ENCODE measurements at places on chromosomes 13 and 19.
A peak's percentile ranks its signal among the peaks of the same experiment; 100 is the strongest.

- no peak for DNase-seq
Observed at GRCh38 chr19:29211562-29212355, 1.2 kb downstream of the UQCRFS1 start.

DNA sequence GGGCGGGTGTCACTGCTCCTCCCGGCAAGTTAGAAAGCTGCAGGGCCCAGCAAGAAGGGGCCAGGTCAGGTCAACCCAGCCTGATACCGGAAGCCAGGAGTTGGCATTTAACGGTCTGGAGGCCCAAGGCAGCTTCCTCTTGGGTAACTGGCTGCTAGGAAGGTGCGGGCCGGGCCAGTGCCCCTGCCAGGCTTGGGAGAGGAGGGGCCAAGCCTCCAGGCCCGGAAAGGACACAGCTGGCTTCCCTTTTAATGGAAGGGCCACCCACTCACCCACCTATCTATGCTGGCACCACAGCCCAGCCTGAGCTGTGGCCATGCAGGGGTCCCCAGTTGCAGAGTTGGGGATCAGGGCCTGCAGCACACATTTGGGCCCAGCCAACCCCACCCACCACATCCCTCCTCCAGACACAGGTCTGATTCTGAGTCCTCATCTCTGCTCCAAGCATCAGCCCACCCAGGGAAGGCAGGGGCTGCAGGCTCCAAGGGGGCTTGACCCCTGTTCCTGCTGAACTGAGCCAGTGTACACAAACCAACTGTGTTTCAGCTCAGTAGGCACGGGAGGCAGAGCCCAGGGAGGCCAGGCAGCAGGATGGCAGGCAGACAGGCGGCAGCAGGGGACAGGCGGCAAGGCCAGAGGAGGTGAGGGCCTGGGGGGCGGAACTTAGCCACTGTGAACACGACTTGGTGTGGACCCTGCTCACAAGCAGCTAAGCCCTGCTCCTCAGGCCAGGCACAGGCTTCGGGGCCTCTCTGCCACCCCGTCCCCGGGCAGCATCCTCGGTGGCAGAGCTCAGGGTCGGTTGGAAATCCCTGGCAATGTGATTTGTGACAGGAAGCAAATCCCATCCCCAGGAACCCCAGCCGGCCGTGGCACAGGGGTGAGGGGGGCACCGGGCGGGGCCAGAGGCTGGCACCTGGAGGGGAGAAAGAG, 40.8 kb downstream of the ZSWIM4 start:
- DNase-seq, result no peak

GRCh38 chr19:32676895-32677359, 1.3 kb downstream of the RGS9BP start:
- no peak for DNase-seq

DNA sequence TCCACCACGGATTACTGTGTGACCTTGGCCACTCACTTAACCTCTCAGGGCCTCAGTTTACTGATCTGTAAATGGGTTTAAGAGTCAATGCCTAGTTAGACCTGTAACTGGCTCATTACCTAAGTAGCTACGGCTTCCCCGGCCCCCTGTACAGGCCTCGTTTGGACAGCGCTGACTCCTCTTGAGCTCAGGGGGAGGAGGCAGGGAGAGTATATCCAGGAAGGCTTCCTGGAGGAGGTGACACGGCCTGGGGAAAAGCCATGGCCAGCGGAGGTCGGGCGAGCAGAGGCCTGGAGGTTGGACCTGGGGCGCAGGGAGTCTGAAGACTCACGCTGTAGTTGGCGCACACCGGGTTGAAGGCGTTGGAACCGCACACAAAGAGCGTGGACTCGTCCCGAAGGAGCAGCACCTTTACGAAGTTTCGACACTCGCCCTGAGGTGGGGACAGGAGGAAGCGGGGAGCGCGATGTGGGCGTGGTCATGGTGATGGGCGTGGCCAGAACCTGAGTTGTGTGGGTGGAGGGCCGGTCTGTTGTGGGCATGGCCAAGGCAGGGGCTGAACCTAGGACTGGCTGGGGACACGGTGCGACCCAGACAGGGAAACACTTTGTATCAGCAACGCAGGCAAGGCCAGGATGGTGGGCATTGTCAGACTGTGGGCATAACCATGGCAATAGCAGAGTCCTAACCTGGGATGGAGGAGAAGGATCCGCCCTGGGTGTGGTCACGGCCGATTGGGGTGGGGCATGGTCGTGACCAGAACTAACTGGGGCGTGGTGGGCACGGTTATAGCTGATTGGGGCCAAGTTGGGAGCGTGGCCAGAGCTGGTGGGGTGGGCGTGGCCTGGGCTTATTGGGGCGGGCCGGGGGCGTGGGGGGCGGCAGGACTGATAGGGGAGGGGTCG, 3.6 kb downstream of the SEMA6B start:
- no peak for DNase-seq

DNA sequence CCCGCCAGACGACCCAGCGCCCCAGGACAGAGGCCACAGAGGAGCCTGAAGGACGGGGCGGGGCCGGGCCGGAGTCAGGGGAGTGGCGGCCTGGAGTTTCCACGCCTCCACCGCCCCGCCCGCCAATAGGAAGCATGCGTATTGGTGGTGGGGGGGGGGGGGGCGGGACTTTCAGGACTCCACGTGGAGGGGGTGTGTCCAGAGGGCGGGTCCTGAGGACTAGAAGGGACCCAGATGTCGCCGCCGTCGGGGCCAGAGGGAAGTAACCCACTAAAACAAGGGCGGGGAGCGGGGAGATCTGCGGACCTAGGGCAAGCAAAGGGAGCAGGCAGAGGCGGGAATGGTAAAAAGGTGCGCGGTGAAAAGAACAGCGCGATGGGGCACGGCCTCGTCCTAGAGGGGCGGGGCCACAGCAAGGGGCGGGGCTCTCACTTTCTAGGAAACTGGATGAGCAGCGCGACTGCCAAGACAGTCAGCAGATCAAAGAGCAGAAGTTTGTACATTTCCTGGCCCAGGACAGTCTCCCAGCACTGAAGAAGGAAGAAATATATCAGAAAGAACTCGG, 2.8 kb upstream of the LENG1 start:
- DNase-seq, result peak; percentile 42

DNA sequence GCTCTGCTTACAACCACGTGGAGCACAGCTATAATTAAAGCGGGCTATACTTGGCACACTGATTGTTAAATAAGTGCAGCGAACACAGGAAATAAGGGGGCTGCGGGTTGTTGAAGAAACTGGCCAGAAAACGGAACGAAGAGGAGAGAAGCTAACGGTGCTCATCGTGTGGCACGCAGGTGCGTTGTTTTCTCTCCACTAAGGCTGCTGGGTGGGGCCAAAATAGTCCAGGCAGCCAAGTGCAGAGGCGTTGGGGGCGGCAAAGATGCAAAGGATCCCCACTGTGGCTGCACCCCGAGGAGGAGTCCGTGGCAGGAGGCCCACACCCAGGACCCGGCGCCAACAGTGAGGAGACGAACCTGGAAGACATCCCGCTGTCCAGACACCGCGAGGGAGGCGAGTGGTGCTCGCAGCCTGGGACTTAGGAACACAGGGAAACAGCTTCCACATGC, 8.1 kb upstream of the ARL11 start:
- DNase-seq, result no peak

DNA sequence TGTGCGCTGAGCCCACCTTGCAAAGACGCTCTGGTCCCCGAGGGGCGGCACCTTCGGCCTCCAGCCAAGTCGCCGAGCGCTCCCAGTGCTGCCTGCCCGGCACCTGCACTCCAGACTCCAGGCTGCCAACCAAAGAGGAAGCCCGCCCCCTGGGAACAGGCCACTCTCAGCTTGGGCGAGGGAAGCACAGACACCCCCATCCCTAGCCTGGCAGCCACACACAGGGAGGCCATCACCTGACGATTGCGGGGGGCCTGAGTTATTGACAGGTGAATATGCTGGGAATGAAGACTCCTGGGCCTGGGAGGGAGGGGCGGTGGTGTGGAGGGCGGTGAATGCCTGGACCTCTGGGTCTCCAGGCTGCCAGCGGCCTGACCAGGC, 10.3 kb upstream of the ZNF492 start:
- DNase-seq, result no peak

DNA sequence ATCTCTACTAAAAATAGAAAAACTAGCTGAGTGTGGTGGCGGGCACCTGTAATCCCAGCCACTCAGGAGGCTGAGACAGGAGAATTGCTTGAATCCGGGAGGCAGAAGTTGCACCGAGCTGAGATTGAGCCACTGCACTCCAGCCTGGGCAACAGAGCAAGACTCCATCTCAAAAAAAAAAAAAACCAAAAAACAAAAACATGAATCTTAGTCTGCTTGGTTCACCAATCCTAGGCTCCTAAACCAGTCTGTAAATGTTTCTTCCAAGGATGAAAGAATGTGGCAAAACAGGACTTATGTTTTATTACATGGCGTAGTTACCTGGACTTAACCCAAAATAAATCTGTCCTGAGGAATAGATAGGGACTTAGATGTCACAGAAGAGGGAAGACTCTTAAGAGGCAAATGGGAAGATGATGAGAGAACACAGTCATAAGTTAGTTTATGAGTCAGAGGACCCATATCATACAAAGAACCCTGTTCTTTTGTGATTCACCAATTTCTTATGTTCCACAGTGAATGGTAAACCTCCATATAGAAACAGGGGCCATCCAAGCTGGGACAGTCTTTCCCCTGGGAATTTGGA, 6.9 kb upstream of the FBXL3 start:
- no peak for DNase-seq

DNA sequence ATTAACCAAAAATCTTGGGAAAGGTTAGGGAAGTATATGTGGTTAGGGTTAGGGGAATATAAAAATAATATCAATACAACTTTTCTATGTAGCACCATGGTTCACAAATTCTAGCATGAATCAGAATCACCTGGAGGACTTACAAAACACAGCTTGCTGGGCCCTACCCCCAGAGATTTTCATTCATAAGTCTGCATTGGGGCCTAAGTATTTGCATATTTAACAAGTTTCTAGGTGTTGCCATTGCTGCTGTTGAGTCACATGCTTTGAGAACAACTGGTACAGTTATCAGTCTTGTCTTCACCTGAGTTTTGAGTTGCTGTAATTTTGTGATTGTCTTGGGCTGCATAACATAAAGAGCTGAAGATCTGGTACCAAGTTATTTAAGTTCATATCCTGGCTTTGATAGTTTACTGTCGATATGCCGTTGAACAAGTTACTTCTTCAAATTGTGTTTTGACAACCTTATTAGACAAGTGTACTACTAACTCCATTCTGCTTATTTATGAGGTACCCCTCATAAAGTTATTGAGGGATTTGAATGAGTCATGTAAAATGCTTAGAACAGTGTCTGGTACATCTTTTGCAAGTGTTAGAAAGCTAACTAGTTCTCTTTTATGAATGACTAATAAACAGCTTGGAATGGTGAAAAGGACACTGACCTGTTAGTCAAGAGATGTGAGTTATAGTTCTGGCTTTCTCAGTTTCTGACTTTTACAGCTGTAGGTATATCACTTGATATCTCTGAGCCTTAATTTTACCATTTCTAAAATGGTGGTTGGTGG, 132.9 kb downstream of the PAN3 start:
- DNase-seq, result no peak

DNA sequence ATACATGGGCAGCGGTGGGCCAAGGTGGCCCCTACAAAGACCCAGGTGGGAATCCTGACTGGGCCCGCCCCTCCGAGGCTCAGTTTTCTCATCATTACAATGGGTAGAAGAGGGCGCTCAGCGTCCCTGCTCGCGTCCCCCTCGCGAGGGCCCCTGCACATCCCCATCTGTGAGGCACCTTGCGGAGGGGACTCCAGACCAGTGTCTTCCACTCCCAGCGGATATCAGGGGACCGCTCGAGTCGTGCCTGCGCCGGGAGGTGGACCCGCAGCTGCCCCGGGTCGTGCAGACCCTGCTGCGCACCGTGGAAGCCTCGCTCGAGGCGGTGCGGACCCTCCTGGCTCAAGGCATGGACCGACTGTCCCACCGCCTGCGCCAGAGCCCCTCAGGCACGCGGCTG, 15.3 kb upstream of the COLGALT1 start:
- DNase-seq, result no peak

DNA sequence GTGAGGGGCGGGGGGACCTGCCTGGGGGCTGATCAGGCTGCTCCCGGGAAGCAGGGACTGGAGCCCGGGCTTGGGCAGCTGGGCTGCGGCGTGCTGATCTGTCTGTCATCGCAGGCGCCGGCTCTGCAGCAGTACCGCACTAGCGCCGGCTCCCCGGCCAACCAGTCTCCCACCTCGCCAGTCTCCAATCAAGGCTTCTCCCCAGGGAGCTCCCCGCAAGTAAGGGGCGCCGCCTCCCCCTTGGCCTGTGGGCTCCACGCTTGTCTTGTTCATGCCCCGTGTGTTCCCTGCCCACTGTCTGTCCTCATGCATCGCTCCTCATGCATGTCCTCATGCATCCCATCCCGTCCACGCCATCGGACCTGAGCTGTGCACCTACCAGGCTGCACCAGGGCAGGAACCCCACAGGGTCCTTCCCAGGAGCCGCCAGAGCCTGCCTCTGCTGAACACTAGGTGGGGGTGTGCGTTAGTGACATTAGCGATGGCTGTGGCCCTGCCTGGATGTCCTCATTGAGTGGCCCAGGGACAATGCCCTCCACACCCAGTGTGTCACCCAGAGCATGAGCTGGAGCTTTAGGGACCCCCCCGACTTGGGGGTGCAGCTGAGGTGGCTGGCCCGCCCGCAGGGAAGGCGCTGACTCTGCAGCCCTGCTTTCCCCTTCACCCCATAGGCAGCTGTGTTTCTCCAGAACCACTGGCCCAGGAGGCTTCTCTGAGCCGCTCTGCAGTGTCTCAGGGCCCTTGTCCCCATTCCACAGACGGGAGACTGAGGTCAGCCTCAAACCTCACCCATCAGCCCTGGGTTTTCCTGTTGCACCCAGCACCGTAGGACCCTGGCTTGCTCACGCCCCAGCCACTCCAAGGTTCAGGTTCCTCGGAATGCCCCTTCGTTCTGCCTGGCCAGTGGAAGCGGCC, 19.5 kb downstream of the COMP start:
- DNase-seq, result no peak

- DNase-seq, result no peak
Observed at GRCh38 chr13:64078025-64078424, 2662.4 kb upstream of the PCDH20 start.

DNA sequence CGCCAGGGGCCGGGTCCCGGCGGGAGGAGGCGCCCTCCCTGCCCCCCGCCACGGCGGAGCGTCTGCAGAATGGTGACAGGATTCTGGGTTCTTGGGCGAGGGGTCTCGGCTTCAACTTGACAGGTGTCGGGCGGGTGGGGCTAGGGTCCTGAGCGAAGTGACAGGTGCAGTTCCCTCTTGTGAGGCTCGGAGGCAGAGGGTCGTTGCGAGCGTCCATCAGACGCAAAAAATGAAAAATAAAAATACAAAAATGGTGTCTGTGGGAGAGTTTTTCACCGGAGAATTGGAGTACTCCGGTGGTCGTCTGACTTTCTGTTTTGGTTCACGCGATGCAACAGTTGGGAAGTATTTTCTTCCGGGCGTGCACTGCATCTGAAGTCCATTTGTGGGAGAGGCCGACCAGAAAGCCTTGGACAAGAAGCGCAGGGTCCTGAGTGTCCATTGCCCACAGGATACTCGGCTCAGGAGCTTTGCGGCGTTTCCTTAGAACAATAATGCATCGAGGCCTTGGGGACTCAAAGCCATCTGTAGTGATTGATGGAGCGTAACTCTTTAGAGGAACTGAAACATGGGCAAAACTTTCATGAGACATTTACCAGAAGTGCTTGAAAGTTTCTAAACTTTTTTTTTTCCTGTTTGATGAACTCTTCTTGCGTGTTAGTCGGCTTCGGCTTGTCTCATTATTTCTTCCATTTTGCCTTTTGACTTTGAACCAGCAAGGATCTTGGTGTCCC, 759 bp downstream of the RB1 start:
- peak; percentile 78 for DNase-seq

Data from adipocyte (in vitro differentiated cells).